ENCODE measurements at places on chromosomes 16 and 17.

DNA sequence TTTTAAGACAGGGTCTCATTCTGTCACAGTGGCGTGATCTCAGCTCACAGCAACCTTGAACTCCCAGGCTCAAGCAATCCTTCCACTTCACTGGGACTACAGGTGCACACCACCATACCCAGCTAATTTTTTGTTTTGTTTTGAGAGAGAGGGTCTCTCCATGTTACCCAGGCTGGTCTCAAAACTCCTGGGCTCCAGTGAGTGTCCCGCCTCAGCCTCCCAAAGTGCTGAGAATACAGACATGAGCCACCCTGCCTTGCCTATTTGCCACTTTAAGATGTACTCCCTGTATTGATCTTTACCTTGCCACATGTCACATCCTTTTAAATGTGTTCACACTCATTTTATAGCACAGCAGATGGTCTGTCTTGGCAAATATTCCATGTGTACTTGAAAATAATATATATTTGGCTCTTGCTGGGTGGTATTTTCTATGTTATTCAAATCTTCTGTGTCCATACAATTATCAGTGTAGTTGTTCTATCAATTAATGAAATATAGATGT, 50.5 kb downstream of the VMP1 start:
- DNase-seq, result no peak

DNA sequence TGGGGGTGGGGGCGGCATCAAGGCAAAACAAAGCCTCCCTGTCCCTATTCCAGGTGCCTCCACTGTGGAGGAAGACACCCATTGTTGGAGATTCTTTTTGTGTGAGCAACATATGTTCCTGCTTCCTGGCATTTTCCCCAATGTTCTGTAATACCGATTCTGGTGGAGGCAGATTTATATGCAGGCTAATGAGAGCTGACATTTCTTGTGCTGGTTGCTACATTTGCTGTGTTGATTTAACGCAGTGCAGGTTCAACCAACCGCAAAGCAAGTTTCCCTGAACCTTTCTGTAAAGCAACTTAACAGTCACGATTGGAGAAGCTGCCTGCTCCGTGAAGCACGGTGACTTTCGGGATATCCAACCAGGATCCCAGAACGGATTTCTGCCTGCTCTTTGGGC, 260.5 kb downstream of the CBLN1 start:
- DNase-seq, result no peak

DNA sequence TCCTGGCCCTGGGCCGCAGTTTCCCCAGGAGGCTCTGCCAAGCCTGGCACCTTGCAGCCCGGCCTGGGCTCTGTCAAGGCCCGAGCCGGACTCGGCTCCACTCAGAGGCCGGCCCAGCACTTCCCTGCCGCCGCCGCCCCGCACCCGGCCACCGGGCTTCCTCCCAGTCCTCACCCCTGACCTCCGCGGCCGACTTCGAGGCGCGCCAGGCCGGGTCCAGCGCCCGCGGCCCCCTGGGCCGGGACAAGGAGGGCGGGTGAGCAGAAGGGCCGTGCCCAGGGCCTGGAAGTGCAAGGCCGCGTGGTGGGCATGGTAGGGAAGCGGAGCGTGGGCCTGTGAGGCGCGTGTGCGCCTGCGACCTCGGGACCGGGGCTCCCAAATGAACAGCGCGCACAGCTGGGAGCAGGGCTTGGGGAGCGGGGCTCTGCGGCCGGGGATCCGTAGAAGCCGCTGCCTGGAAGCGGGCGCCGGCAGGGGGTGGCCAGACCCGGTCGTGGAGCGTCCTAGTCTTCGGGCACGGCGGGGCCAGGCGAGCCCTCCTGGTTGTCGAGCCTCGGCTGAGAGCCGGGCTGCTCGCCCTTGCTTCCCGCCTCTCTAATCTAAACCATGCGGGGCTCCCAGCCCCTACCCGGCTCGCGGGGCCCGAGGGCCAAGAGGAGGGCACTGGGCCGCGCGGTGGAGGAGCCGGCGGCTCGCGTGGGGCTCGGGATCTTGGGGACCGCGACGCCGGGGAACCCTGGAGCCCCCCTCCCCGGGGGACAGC, 503 bp upstream of the TBX4 start:
- DNase-seq, result no peak

- no peak for DNase-seq
Measured at GRCh38 chr16:85978291-85978775, 79.4 kb downstream of the IRF8 start.

DNA sequence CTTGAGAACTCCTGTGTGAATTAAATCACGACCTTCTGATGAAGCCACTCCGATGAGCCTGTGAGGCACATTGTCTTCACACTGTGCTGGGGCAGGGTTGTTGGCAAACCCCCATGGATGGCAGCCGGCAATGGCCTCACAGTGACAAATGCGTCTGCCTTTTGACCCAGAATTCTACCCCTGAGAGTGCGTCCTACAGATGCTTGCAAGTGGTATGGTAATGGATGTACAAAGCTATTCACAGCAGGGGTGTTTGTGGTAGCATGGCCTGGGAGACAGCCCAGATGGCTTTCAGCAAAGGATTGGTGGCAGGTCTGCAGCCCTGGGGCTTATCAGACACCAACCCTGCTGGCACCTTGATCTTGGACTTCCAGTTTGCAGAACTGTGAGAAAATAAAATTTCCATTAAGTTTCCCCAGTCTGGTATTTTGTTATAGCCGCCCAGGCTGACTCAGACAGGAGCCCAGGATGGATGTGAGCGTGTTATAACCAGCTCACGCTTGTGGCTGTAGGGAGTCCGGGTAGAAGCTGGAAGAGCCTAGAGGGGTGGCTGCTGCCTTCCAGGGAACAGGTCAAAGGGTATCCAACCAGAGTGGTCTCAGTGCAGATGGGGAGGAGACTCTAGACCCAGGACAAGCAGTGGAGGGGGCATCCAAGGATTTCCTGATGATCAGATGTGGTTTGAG, 10.1 kb downstream of the AFMID start:
- no peak for DNase-seq

- DNase-seq, result no peak
Measured at GRCh38 chr17:45262516-45263476, 902 bp upstream of the SPATA32 start.

GRCh38 chr16:49773534-49774475, 82.1 kb downstream of the ZNF423 start:
- no peak for DNase-seq

GRCh38 chr16:30697264-30698138, 1.5 kb upstream of the SRCAP start:
- DNase-seq, result no peak

GRCh38 chr17:9937241-9937761, 32.2 kb upstream of the RCVRN start:
- DNase-seq, result no peak

GRCh38 chr16:66502020-66502913, 47.7 kb downstream of the TK2 start:
- DNase-seq, result no peak

DNA sequence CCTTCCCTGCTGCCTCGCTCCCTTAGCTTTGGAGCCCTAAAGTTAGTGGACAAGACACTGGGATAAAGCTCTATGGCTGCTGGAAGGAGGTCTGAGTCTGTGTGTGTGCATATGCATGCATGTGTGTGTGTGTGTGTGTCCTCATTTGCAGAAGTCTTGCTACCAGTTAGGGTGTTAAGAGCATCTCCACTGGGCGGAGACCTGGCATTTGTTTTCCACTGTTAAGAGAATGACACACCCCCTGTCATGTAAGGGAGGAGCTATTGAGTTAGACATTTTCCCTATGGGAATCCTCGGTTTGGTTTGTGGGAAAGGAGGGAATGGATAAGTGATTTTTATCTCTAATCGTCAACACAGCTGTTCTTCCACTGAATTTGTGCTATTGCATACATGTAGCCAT, 24.8 kb upstream of the ARHGAP23 start:
- no peak for DNase-seq

DNA sequence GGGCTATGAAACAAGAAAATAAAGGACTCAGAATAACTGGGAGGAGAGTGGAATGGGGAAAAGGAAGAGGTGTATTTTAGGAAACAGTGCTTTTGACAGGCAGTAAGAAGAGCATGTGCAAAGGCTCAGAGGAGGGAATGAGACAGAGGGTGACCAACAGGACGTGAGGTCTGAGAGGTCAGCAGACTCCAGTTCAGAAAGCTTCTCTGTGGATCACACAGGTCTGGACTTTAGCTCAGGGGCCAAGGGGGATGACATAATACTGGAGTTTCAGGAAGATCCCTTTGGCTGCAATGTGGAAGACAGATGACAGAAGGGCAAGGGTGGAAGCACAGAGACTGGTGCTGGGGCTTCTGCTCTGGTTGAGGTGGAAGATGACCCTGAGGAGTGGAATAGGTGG, 489.9 kb upstream of the CDH5 start:
- no peak for DNase-seq

DNA sequence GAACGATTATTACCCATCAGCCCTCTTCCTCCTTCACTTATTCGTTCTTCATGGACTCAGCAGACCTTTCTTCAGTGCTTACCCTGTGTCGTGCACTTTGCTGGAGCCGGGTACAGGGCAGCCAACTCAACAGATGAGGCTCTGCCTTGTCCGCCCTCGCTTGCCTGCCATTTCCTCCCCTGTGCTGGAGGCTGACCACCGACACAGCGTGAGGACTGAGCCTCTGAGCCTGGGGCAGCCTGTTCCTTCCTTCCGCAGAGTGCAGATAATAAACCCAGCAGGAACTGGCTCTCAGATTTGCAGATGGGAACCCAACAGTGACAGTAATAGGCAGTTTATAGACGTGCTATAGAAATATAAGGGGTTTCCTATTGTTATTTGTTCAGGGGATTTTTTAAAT, 7.0 kb upstream of the SLC39A11 start:
- DNase-seq, result no peak

DNA sequence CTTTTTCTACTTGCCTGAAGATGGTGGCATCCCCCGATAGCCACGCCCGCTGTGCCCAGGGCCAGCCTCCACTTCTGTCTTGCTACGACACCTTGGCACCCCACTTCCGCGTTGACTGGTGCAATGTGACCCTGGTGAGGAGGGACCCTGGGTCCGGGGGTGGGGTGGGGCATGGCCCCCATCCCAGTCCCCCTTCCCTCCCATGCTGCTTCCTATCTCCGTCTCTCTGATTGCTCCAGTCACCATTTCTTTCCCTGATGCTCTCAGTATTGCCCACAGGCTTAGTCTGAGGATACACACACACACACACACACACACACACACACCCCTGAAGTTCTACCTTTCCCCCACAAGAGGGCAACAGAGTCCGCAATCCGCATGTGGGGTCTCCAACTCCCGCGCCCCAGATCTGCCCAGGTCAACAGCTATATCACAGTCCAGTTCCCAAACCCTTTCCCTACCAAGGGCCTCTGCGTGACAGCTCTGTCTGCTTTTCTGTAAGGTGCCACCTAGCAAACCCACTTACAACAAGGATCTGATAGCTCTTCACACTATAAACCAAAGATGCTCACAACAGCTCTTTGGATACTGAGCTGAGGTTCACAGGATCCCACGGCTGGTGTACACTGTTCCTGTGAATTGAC, 3.4 kb downstream of the SGCA start:
- peak; percentile 40 for DNase-seq

DNA sequence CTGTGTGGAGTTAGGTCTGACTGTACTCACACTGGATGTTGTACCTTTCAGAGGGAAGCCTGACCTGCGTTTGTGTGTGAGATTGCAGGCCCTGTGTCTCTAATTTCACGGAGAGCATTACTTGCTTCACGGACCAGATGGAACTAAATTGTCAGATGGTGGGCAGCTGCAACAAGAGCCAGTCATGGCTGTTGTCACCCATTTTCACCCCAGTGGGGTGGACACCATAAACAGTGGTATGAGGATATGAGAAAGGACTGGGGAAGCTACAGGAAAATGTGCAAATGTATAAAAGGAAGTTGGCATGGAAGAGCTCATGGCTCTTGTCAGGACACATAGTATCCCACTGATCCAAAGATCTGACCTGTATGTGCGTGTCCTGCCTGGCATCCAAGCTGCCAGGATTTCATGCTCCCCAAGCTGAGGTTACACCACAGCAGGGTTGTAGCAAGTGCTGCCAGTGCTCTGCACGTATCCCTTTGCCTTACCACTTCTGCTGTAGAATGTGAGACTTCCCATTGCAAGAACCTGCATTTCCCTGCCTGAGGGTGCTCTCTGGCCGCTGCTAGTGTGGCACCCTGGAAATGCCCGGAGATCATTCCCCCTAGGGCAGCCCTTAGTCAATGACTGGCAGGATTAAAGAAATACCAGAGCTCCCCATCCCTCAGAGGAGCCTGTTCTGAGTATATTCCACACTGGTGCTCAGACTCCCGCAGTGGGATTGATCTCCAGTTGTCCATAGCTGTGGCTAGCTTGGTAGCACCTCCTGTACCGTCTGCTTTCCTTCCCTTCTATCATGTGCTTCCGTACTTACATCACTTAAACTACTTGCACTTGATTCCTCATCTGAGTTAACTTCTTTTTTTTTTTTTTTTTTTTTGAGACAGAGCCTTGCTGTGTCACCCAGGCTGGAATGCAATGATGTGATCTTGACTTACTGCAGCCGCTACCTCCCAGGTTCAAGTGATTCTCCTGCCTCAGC, 70.4 kb upstream of the TANC2 start:
- no peak for DNase-seq

GRCh38 chr17:28405632-28406472, at the start of gene SLC46A1:
TSS of gene SLC46A1 (minus strand) at chr17:28406212. CDS start at chr17:28406114, 98 bp downstream.
- DNase-seq, result peak; percentile 56

- no peak for DNase-seq
Measured at GRCh38 chr16:26070302-26071100, 378.7 kb downstream of the HS3ST4 start.

DNA sequence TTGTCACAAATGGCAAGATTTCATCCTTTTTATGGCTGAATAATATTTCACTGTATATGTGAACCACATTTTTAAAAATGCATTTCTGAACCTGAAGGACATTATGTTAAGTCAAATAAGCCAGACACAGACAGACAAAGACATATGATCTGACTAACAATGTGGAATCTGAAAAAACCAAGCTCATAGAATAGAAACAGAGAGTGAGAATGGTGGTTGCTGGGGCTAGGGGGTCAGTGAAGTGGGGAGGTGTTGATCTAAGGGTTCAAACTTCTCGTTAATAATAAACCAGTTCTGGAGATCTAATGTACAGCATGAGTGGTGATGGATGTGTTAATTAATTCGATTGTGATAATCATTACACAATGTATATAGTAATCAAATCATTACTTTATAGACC, 475.1 kb downstream of the WWOX start:
- no peak for DNase-seq

DNA sequence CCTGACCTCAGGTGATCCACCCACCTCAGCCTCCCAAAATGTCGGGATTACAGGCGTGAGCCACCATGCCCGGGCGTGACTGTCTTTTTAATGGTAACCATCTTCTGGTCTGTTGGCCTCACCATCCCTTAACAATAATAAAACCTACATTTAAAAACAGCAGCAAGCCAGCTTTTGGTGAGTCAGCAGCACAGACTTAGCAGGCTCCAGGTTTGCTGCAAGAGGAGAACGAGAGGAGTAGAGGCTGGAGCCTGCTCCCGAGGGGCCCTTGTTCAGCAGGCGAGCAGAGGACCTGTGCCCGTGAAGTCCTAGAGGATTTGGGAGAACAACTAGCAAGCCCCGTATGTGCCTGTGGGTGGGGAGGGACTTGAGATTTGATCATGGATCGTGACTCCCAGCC, 35.7 kb downstream of the MYH13 start:
- no peak for DNase-seq

- DNase-seq, result no peak
Measured at GRCh38 chr16:69294051-69294450, 17.1 kb upstream of the VPS4A start.

GRCh38 chr17:72950242-72950931, 142.1 kb downstream of the SLC39A11 start:
- DNase-seq, result no peak

Data from DMS79 (cell line).